Upper lobe of right lung (tissue), 1 donor: ENCODE measurements at places on chromosomes 2 and 18.

- DNase-seq = no peak
These were observed 70.7 kb downstream of the CYB5A start for GRCh38 chr18:74221081-74221480.

GRCh38 chr2:98479959-98480524, 35.4 kb downstream of the INPP4A start:
- peak; percentile 74 for DNase-seq

GRCh38 chr2:30332791-30333453, 101.6 kb downstream of the LBH start:
- DNase-seq = no peak

GRCh38 chr18:25827961-25828561, 262.4 kb downstream of the SS18 start:
- no peak for DNase-seq

- no peak for DNase-seq
These were observed 217.7 kb upstream of the SLC35G4 start for GRCh38 chr18:11391661-11392060.

GRCh38 chr18:48493434-48494230, 45.2 kb upstream of the CTIF start:
- no peak for DNase-seq

DNA sequence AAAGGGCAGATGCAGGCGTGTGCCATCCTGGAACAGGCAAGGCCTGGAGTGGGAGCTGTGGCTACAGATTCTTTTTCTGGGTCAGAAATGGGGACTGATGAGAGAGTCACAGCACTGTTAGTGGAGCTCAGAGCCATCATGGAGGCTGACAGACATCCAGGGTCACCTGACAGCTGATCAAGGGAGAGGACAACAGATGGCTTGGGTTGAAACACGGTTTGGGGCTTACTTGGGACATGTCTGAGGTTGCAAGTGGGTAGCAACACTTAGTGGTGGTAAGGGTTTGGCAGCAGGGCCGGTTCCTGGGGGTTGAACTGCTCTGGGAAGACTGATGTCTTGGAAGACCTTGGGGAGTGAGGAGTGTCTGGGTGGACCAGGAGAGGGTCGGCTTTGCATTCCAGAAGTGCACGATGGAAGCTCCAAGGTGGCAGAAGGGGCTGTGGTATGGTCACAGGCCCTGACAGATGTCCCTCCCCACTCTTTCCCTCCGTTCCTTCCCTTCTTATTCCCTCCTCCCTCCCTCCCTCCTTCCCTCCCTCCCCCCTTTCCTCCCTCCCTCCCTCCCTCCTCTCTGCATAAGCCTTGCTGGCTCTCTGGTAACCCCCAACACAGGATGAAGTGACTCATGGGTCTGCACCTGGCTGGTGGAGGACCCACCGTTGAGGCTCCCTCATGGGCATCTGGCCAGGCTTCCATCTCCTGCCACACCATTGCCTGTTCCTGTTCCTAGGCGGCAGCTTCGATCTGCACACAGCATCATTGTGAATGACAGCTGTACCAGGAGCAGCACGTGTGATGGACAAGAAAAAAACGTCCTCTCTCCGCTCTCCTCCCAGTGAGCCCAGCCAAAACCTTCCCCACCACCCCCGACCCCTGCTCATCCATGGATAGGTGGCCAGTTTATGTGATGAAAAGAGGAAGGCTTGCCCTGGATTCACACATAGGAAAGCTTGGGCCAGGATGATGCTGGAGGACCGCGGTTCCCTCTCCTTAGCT, 63.8 kb upstream of the RPL31 start:
- DNase-seq = no peak

DNA sequence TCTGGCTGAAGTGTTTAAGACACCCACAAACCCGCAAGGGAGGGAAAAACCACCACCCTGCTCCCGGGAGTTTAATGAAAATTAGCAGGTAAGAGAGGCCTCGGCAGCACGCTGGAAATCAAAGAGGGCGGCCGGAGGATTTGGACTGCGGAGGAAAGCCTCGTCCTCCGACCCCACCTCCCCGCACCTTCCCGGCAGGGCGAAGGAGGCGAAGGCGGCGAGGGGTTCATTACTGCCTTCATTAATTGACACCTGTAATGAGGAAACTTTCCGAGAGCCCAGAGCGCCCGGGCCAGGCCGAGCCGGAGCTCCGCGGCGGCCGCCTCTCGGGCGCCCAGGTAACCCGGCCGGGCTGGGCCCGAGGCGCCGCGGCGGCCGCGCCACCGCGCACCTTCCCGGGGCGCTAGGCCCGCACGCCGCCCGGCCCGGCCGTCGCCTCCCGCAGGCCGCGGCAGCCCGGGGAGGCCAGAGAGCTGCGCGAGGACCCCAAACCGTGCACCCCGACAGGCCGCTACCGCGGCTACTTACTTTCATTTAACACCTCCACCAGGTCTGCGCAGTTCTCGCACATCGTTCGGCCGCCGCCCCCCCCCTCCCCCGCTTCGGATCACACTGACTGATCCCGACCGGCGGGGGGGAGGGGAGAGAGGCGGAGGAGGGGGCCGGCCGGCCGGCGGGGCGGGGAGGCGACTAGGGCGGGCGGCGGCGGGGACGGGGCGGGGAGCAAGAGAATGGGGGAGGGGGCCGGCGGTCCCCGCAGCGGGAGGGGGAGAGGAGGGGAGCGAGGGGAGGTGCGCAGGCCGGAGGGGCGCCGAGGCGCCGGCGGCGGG, 550 bp downstream of the USP34 start:
- DNase-seq = peak; percentile 96

GRCh38 chr2:121121661-121122060, 163.3 kb downstream of the TFCP2L1 start:
- no peak for DNase-seq

DNA sequence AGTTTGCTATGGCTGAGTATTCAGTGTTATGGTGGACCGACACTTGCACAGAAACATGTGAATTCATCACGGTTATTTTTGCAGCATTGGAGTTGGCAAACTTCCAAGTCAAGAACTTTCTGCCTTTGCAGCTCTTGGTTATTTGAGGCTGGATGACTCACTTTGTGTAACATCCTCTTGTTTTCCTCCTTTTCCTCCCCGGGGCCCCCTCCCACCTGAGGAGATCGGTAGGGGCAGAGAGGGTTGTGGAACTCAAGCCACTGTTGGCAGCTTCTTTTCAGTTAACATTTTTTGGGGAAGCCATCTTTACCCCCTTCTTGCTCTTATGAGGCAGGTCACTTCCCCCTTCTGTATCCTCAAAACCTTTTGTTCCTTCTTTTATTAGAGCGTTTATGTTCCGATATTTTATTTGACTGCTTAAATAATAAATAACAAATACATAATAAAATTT, 48.6 kb downstream of the DDX1 start:
- DNase-seq = no peak

- DNase-seq = no peak
These were observed 47.8 kb upstream of the MAPRE3 start for GRCh38 chr2:26922405-26923188.

- no peak for DNase-seq
These were observed 18.1 kb downstream of the NDC80 start for GRCh38 chr18:2589345-2590068.

GRCh38 chr18:7023581-7023980, 94.0 kb downstream of the LAMA1 start:
- DNase-seq = no peak

- DNase-seq = no peak
These were observed 347.2 kb upstream of the NETO1 start for GRCh38 chr18:73214970-73215369.

DNA sequence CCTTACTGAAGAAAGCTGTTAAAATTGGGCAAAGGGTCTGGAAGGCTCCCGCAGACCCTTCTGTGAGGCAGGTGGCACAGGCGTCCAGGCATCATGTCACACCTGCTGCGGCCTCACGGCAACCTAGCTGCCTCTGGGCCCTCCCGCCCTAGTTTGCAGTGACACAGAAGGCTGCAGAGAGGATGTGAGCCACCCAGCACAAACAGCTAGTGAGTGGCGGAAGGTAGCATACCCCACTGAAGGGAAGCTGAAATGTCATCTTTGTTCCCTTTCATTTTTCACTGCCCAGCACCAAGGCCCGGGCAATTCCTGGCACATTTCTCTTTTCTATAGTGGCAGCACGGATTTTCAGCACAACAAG, 53.8 kb downstream of the TRAPPC12 start:
- no peak for DNase-seq

GRCh38 chr2:202653890-202654289, 19.1 kb downstream of the FAM117B start:
- DNase-seq = no peak

DNA sequence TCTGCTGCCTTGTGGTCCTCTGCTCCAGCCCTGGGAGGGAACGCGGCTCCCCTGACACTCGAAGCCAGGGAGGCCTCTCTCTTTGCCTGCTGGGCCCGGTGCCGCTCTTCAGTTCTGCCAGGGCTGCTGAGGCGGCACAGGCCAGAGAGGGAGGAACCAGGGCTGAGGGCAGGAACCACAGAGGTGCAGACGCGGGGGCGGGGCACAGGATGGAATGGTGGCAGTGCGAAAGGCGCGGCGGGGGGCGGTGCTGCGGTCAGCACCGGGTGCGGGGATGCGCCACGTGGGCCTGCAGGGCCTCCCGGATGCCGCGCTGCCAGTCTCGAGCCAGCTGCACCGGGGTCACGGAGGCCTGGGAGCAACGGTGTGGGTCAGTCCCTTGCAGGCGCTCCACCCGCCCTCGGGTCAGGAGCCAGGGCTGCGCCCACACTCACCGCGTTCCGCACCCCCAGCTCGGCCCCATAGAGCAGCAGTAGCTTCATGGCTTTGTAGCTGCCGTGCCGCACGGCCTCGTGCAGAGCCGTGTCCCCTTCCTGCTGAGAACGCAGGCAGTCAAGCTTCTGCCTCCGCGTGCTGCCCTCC, 4.4 kb downstream of the ANKRD23 start:
- DNase-seq = peak; percentile 88

GRCh38 chr2:237421542-237422116, 7.7 kb upstream of the COL6A3 start:
- peak; percentile 88 for DNase-seq

DNA sequence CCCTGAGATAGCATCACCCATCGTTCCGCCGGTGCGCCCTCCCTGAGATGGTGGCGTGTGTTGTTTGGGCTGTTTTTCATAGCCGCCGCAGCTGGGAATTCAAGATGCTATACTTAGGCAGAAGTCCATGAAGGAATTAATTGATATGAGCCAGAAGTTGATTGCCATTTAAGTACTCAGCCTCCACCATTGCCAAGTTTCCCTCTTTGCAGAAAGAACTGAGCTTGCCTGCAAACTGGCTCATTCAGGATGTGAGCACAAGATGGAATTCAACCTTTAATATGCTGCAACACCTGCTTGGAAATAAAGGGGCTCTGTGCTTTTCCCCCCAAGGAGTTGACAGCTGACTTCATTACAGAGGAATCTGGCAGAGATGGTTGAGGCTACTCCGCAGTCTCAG, 295.5 kb downstream of the ZNF521 start:
- no peak for DNase-seq

- DNase-seq = no peak
These were observed 22.4 kb downstream of the ARL6IP6 start for GRCh38 chr2:152740743-152741328.

GRCh38 chr18:23131693-23132319, 3.5 kb upstream of the CABLES1 start:
- no peak for DNase-seq

DNA sequence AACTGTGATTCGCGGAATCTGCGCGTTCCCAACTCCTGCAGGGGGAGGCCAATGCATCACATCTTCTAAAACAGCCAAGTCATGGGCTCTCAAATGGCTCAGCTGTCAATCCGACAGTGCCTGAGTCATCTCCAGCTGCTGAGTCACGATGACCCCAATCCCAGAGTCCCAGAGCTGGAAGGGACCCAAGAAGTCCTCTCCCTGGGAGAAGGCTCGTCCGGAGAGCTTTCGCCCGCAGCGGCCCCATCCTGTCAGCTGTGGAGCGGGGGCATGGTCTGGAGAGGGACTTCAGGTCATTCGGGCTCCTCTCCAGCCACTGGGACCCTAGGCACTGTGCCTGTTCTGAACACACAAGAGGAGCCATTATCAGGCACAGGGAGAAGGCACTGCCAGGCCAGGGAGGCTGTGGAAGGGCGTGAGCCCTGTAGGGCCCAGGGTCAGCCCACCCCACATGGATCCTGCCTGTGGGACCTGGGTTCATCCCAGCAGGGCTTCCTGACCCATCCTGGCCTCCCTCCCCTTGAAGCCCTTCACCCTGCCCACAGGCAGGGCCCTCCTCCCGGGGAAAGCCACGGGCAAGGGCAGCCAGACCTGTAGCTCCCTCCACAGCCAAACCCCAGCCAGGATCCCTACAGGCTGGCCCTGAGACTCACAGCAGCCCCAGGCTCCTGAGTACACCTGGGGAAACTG, 47.6 kb upstream of the GPC1 start:
- no peak for DNase-seq

- DNase-seq = peak; percentile 45
These were observed 90.7 kb downstream of the ZBTB7C start for GRCh38 chr18:48318436-48318835.

DNA sequence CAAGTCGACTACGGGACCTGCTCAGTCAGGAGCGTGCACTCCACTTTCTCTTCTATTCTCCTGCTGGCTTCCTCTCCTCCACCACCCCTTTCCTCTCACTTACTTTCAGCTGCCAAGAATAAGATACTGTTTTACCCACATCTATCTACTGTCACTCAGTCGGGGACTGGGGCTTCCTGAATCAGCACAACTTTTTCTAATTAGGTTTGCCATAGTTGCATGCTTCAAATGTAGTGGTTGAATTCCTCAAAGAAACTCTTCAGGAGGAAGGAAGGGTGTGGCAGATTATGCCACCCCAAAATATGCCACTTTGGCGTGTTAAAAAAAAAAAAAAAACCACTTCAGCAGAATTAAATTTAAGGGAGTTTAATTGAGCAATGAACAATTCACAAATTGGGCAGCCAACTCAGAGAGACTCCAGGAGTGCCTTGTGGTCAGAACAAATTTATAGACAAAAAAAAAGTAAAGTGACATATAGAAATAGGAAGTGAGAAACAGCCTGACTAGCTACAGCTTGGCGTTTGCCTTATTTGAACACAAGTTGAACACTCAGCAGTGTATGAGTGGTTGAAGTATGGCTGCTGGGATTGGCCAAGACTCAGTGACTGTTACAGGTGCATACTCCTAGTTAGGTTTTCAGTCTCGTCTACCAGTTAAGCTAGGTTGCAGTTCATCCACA, 32.5 kb upstream of the RMDN2 start:
- no peak for DNase-seq

- DNase-seq = peak; percentile 65
These were observed 332 bp upstream of the PDCD1 start for GRCh38 chr2:241859017-241859435.

- DNase-seq = no peak
These were observed 106.4 kb downstream of the KCNH7 start for GRCh38 chr2:162731917-162732804.

GRCh38 chr18:25805323-25805722, 285.1 kb downstream of the SS18 start:
- no peak for DNase-seq
